ENCODE measurements at places on chromosomes 4 and X.

DNA sequence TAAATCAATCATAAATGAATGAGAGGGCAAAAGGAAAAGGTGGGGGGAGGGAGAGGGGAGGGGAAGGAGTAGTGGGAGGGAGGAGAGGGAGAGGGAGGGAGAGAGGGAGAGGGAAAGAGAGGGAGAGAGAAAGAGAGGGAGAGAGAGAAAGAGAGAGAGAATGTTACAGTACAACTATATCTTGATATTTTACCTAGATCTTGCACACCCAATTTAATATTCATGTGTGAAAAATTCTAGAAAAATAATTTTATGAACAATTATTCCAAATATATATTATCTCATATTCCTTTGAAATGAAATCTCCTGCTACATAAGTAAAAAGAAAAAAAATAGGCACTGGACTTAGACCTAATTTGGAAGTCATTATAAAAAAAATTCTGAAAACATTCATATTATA is 120.0 kb downstream of the SCLT1 start:
- DNase-seq: no peak

DNA sequence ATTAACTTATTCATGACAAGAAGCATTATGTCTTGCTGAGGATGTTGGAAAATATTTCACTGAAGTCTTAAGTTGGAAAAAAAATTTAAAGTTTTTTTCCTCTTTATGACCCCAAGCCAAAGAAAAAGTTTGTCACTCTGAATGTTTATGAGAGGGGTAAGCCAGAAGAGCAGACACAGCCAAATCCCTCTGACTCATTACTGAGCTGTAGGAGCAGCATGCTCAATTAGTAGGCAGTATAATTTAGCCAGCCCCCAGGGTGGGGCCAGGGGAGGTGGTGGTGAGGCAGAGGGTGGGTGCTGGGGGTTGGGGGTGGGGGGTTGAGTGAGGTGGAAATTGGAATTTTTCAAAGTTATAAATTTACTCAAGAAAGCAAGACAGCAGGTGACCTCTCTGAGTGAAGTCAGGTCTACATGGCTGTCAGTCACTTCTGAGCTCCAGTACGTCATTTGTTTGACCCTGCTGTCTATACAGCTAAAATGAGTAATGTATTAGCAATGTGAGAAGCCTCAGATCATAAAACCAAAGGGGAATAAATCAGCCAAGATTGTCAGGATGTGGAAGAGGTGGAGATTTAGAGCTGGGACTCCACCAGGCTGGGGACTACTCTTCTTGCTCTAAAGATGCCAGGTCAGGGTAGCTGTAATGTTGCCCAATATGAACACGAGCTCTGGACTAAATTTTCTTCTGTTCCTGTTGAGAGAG is 98.8 kb upstream of the NDP start:
- peak; percentile 94 for DNase-seq

- peak; percentile 46 for DNase-seq
Observed at GRCh38 chrX:135484641-135485289, 35.7 kb upstream of the INTS6L start.

DNA sequence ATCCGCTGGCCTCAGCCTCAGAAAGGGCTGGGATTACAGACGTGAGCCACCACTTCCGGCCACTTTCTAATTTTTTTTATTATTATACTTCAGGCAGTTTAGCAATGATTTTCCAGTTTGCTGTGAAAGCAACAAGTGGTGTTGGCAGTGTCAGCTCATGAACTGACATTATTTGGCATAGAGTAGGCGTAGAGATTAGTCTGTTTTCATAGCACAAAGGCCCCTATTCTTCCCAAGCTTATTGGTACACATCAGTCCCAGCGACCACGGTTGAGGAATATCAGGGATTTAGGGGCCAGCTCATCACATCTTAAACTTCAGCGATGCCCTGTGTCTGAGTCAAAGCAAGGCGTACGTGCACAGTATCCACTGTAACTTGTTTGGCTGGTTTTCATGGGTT is 53.0 kb upstream of the RASSF6 start:
- no peak for DNase-seq

- peak; percentile 79 for DNase-seq
Observed at GRCh38 chr4:154738426-154738825, 5.4 kb upstream of the LRAT start.

DNA sequence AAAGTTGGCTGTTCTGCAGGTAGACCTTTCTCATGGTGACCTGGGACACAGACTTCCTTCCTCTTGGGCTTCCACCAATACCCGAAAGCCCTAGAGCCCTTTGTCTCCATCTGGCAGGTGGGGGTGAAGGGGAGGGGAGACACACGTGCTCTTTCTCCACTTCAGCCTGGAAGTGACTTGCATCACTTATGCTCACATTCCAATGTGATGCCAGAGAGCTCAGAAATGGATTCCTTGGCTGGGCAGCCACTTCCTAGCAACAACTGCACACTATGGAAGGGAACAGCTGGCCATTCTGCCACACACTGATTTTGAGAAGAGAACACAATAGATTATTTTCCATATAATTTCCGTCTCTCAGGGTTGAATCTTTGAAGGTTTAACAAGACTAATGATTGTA is 36.3 kb downstream of the C4orf51 start:
- DNase-seq: peak; percentile 68

DNA sequence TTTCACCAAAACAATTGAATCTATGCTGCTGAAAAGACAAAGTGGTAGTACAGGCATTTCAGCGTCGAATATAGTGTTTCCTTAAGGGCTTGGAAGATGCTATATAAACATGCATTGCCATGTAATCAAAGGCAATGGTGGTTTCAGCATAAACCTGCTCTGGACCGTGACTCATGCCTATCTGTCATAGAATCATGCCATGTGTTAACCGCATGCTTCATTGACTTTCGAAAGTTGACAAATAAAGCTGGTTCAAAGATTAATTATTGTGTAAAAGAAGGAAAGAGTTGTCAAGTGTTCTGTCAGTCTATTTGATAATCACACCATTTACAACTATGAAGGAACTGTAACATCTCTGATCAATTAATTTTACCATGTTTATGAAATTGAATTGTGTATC is 83.2 kb downstream of the FUNDC1 start:
- DNase-seq: peak; percentile 45

DNA sequence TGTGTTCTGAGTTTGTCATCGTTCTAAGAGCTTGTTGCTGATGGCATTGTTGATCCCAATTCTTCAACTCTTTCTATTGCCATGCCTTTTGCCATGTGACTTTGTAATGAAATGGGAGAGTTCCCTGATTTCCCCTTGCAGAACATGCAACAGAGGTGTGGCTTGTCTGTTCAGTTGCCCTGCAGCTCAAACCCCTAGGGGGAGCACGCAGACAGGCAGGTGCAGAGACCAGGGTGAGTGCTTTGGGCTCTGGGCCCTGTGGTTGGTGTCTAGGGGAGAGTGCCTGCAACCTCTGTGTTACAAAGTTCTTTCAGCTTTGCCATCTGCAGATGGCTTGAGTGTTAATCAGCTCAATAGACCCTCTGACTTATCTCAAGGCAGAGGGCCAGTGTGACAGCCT is 332.7 kb downstream of the MID1IP1 start:
- DNase-seq: no peak

All from kidney tubule cell (primary cell).